ENCODE measurements at places on chromosomes 6 and 20.

- no peak for DNase-seq
These were observed 935.7 kb downstream of the KIF16B start for GRCh38 chr20:15637546-15637945.

DNA sequence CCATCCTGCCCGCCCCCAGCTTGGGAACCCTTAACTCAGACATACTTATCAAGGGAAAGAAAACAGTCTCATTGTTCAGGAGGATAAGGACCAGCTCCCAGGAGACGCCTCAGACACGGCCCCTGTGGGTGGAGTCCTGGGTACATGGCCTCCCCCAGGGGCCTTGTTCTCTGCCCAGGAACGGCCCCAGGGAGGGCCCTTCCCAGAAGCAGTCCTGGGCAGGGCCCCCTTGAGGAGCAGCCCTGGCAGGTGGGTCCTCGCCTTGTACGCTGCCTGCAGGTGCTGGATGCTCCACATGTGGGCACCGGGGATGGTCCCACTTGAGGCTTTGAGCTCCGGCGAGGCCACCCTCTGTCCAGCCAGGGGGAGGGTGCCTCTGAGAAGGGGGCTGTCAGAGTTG lies 4.5 kb upstream of the GATA5 start:
- no peak for DNase-seq

DNA sequence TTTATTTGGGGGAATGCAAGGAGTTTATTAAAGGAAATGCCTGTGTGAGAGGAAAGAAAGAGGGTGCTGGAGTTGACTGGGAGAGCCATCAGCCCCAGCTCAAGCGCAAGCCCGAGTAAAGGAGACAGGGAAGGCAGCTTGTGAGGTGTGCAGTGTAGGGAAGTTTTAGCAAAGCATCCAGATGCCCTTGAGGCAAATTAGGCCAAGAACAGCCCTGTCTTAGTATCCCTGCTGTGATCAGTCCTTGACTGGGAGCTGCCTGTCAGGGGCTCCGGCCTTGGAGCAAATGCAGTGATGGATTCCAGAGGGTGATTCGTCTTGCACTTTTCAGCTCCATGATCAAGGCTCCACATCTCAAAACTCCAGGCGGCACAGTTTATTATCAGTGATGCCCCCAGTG lies 561.7 kb downstream of the KIF16B start:
- DNase-seq = no peak

DNA sequence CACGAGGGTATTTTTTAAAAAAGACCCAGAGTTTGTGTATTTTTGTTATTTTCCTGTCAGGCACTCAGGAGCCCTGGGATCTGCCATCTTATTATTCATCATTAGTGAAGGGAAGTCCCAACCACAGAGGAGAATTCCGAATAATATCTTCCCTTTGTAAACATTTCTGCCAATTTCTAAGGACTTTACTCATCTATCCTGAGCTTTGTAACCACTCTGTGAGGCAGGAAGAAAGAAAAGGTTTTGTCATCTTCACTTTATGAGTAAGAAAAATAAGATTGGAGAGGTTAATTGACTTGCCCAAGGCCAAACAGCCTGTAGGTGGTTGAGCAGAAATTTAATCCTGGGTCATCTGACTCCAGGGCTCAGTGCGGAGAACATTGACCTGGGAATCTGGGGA lies 23.0 kb upstream of the IYD start:
- no peak for DNase-seq

DNA sequence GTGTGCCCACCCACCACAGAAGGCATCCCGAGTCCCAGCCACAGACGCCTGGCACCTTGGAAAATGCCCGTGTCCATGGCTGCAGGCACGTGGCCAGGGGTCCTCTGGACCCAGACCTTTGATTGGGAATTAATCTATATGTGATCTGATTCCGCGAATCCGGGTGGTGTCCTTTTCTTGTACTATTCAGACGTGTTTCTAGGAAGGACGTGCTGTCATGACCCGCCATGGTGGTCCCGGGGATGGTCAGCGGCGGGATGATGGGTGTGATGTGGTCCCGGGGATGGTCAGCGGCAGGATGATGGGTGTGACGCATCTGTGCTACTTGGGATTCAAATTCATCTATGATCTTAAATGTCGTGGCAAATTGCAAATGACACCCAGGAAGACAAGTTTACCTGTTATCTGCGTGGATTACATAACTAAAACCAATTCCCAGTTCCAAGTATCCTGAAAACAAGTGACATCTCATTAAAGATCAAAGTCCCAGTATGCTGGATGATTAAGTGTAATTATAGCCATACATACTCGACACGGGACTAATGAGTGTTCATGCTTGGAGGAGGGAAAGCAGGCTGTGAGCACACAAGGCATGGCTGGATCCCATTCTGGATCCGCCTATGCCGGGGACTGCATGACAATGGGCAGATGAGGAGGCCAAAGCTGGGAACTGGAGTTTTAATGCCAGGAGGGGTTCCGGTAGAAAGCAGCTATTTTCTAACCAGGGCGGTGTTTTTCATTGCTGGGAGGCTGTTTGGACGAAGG lies 256.5 kb downstream of the TAF4 start:
- no peak for DNase-seq

DNA sequence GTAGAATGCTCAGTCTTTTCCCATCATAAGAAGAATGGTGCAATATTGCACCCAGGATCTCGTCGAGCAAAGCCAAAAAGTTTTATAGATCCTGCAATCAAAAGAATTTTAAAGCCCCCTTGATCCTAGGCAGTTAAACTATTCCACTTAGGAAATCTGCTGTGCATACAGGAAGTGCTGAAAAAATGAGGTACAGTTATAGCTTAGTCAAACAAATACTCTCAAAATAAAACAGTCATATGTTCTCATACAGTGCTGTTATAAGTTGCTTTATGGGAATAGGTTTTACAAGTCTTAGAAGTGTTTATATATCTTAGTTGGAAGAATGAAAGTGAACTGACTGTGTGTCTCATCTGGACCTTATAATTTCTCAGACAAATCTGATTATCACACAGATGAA lies 232.6 kb upstream of the RAB32 start:
- DNase-seq = no peak

DNA sequence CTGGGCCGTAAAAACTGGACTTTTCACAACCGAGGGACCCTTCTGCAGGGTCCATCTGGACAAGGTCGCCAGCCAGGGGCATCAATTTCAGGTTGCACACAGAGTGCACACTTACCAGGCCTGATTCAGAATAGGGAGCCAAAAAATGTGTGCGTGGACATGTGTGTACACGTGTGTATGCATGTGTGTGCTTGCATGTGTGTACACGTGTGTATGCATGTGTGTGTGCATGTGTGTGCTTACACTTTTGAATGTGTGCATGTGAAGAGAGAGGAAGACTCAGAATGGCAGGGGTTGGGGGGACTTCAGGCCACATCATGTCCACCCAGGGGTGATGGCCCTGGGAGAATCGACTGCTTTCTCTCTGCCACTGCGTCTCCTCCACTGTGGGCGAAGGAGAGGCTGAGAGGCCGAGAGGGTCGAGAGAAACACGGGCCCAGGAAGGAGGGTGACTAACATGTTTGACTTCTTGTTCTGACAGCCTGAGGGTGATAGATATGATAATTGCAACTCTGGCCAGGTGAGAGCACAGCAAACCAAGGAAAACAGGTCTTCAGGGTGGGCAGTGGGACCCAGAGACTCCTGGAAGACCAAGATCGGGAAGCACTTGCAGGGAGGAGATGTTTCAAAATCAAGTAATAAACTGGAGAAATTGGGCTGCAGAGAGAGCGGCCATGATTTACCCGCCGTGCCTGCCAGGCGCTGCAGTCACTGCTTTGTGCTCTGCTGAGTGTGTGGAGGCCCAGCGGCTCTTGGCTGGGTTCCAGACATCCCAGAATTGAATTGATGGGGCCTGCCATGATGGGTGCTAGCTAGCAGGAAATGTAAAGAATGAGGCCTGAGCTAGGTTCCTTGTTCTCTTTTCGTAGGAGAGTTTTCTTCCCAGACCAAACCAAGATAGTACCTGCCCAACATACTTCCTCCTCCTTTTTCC lies 310.8 kb downstream of the QKI start:
- DNase-seq = no peak

DNA sequence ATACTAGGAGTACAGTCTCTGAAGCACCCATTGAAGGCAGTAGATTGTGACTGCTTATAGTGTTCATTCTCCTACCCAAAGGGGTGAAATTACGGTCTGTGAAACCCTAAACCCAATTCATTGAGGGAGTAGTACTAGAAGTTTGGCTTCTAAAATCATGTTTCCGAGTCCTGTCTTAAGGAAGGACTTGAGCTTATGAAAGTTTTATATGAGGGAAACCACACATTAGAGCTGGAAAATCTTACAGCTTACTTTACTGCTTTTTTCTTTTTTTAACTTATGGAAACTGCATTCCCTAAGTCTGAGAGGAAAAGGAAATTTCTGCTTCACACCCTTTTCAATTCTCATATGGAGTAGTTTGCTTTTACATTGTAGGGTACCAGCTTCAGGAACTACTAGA lies 38.4 kb upstream of the PRIM2 start:
- DNase-seq = no peak

- DNase-seq = no peak
These were observed 2.2 kb upstream of the PTPRA start for GRCh38 chr20:2871111-2871465.

GRCh38 chr6:87431263-87431662 lies 23.5 kb downstream of the CFAP206 start:
- no peak for DNase-seq

DNA sequence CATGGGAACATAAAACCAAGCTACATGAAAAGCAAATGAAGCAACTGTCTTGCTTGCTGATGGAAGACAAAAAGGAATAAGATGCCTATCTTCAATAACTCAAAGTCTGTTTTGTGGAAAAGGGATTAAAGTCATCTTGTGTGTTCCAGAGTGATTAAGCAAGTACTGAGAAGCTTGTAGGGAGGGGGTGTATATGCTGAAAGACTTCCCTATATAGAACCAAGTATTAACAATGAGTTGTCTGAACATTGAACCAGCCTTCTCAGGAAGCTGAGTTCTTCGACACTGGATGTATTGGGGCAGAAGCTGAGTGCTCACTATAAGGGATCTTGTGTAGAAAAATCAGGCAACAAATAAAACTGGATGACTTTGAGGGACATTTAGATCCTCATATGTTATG lies 451.8 kb downstream of the CD83 start:
- no peak for DNase-seq

DNA sequence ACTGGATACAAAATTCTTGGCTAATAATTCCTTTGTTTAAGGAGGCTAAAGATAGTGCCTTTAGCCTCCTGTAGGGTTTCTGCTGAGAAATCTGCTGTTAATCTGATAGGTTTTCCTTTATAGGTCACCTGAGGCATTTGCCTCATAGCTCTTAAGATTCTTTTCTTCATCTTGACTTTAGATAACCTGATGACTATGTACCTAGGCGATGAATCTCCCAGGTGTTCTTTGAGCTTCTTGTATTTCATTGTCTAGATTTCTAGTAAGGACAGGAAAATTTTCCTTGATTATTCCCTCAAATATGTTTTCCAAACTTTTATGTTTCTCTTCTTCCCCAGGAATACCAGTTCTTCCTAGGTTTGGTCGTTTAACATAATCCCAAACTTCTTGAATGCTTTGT lies 479.4 kb upstream of the MAN1A1 start:
- DNase-seq = no peak

GRCh38 chr6:366389-367297 lies 24.9 kb upstream of the IRF4 start:
- no peak for DNase-seq

- no peak for DNase-seq
These were observed 147.5 kb upstream of the SYNDIG1 start for GRCh38 chr20:24321973-24322372.

DNA sequence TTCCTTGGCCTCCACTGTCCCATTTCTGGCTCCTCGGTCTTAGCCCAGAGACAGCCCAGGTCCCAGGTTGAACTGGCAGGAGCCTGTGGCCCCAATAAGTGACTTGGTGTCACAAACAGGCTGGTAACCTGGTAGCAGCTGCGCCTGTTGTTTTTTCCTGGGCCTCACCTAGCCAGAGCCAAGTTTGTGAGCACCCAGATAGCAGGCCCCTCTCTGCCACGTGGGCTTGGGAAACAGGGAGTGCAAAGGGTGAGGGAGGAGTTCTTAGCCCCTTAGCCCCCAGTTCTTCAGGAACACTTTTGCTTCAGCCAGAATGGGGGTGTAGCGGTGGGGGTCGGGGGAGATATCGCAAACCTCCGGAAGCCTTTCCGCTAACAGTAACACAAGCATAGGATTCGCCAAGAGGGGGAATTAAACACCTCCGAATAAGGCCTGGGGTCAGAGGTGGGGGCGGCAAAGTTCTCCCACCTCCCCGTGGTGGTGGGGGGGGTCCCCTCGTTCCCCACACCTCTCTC lies 760 bp downstream of the C6orf132 start:
- DNase-seq = no peak

GRCh38 chr6:111406200-111406721 lies 76.8 kb downstream of the REV3L start:
- no peak for DNase-seq

GRCh38 chr6:53672237-53672636 lies 6.7 kb upstream of the KLHL31 start:
- no peak for DNase-seq

DNA sequence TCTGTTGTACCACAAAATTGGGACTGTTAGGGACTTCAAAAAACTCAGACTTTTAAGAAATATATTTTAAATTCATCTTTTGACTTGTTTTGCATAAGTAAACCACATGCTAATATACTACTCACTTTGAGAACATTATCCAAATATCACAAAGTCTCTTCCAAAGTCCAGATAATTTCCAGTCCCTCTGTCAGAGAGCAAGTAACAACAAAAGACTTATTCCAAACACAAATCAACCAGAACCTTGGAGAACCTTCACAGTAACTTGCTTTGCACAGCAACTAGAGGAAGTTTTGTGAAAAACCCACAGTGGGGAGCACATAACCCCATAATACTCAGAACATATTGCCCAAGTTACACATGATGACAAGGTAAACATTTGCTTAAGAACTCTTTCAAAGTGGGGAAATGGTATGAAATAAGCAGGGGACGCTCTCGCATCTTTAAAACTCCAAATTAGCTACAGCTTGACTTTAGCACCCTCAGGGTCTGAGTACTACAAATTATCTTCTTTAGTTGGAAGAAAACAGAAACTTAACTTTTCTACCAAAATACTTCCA lies 37.8 kb downstream of the CENPW start:
- no peak for DNase-seq

DNA sequence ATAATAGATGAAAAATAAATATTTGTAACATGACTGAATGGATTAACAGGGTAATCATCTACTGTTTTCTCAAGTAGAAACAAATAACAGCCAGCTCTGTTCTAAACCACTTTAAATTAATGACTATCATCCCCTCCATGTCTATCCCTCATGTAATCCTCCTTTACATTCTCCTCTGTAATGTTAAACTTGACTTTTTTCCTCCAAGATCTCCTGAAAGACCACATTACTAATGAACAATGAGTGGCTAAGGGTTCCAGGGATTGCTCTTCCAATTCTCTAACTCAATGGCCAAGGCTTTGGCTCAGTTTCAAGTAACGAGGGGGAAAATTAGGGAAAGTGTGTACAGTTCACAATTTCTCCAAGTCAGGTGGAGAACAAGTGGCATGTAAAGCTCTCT lies 37.6 kb upstream of the FBXL4 start:
- DNase-seq = no peak

GRCh38 chr6:110459137-110459536 lies 17.3 kb downstream of the SLC22A16 start:
- DNase-seq = no peak

Measured in NCI-H1694 treated with DMSO at 0.1 percent for 48 hours (cell line).